ENCODE measurements at places on chromosomes 16 and 17.

GRCh38 chr16:1333854-1334700 is 632 bp downstream of the BAIAP3 start:
- no peak for DNase-seq

- DNase-seq = no peak
Measured at GRCh38 chr17:62868723-62869122, 60.6 kb upstream of the MARCHF10 start.

DNA sequence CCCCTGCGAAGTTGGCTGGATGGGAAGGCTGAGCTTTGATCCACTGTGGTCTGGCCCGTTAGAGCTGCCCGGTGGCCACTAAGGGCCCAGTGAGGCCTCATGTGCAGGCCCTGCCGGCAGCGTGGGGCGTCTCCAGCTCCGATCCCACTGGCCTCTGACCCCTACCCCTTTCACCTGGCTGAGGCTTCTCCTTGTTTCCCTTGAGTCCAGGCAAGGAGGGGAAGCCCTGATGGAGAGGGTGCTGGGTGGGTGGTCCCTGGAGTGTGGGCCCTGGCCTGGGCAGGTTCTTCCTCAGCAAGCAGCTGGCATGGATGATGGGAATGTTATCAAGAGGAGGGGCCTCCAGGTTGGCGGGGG is 356.8 kb downstream of the SEC14L1 start:
- DNase-seq = no peak

DNA sequence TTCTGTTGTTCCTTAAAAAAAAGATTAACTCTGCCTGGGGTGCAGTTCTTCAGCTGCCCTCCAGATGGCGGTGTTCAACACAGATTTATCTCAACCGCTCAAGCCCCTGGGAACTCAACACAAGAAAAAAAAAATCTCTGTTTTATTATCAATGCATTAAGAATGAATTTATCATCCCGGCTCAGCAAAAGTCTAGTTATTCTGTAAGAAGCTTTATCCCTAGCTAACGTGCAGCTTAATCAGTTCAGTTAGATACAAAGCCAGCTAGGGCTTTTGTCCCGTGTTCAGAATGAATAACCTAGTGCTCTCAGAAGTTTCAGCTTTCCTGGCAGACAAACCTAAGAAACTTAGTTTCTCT is 475.9 kb upstream of the CCL2 start:
- DNase-seq = no peak

DNA sequence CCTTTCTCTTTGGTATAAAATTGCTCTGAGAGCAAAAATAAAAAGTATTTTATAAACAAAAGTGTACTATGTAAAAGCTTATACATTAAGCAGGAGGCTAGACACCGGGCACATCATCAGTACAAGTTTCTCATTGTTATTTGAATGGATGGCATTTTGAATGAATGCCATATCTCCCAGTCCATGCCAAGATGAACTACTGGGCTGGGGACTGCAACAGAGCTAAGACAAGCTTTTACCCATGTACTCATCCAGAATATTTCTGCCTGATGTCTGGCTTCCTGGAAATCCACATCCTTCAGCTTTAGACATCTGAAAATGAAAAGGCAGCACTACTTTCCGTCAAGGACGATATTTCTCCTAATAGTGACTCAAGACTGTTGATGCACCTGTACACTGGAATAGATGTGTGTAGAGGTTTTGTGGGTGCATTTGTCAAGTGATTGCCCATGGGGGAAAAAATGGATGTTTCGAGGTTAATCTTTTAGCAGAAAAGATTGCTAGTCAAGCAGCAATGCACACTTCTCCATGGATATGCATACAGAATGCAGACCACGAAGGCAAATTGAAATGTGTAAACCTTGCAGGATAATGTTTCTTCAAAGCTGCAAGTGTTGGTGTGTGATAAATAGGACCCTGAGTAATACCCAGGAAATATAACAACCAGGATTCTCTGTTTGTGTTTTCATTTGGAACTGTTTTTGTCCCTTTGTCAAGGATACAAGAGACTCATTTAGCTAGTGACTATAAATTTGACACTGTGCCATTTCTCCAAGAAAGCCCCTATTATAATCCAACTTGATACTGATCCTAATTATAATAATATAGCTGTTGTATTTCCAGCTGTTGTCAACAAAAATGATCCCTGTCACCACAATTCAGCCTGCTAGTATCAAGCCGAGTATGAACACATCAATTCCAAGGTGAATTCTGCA is 173.8 kb downstream of the CDH8 start:
- no peak for DNase-seq

DNA sequence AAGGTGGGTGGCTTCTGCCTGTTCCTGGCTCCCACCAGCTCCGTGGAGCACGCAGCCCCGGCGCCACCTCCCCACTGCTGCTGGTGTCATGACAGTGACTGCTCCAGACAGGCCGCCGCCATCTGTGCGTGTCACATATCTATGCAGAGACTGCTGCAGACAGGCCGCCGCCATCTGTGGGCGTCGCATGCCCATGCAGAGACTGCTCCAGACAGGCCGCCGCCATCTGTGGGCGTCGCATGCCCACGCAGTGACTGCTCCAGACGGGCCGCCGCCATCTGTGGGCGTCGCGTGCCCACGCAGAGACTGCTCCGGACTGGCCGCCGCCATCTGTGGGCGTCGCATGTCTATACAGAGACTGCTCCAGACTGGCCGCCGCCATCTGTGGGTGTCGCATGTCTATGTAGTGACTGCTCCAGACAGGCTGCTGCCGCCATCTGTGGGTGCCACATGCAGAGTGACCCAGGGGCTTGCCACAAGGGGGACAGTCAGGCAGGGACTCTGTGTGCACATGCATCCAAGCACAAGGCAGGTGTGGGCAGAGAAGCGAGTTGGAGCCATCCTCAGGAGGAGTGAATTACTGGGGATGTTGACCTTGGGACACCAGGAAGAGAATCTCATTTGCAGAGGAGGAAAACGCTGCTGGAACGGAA is 3.3 kb upstream of the FN3KRP start:
- DNase-seq = no peak

GRCh38 chr17:38572669-38573365 is 32.9 kb downstream of the SRCIN1 start:
- DNase-seq = peak; percentile 49

Measured in NCI-H1092 (cell line).